GM23248 (cell line): ENCODE measurements at places on chromosomes 5 and 9. TPM values are rescaled to one million over a fixed set of nuclear protein-coding genes. Genes with fewer than 3 reads are reported as not detected.

Gene DDX31
- total RNA-seq, result 11.0 and 14.9 TPM in 2 replicates

Gene ARID3C
- 0.11 and 0.38 TPM in 2 replicates for total RNA-seq

Gene VCP
- 295 and 329 TPM in 2 replicates for total RNA-seq

Gene OR1J1
- not detected in 2 replicates for total RNA-seq

Gene MYORG
- total RNA-seq, result 0.13 and 1.1 TPM in 2 replicates

GRCh38 chr5:130912088-130912487 is 253.0 kb downstream of the HINT1 start:
- H3K4me1 ChIP-seq, result no peaks in the 10 kb centered on the region
- no peak overlapping the region for H3K27ac ChIP-seq
- H3K36me3 ChIP-seq, result no peaks in the 10 kb centered on the region
- no peaks in the 10 kb centered on the region for H3K27me3 ChIP-seq
- no peak for DNase-seq

DNA sequence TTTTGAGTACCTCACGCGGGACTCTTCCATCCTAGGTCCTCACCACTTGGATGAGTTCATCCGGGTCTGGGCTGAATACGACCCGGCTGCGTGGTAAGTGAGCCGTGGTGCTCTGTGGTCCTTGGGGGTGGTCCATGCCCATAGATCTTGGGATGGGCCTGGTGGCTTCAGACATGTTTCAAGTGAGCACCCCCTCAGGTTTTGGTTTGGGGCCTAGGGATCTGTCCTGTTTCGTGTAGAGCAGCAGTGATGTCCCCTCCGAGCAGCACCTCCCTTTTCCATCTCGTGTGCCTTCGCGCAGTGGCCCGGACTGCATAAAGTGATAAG is 218.9 kb downstream of the CACNA1B start:
- no peak for DNase-seq
- H3K4me3 ChIP-seq, result no peak overlapping the region
- H3K27me3 ChIP-seq, result no peaks in the 10 kb centered on the region
- no peaks in the 10 kb centered on the region for H3K4me1 ChIP-seq
- no peak overlapping the region for H3K27ac ChIP-seq

- no peak for DNase-seq
- no peaks in the 10 kb centered on the region for H3K4me1 ChIP-seq
- H3K4me3 ChIP-seq, result no peak overlapping the region
- H3K27me3 ChIP-seq, result no peaks in the 10 kb centered on the region
- no peaks in the 10 kb centered on the region for H3K36me3 ChIP-seq
These were observed 409.2 kb downstream of the HTR1A start for GRCh38 chr5:63553073-63553472.

DNA sequence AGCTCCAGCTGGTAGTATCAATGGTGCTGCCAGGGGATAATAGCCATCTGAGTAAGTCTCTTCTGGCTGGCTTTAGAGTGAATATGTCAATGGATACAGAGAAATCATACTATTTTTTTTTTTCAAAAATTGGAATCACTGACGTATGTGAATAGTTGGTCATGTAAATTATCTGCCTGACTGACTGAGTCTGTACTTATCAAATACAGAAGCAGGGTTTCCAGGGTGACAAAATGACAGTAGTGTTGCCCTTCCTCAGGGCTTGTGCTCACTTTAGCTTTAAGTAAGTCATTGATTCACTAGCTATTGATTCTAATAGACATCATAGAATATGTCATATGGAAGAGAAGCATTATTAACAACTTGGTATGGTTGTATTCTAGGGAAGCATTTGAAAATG is 126.0 kb upstream of the C6 start:
- H3K4me1 ChIP-seq, result peaks cover 6% of the 10 kb centered on the region; the same call in 1 of the 2 replicates
- H3K36me3 ChIP-seq, result no peaks in the 10 kb centered on the region
- H3K27ac ChIP-seq, result no peak overlapping the region
